CD14-positive monocyte (primary cell): ENCODE measurements at places on chromosomes 1 and 21.
A peak's percentile ranks its signal among the peaks of the same experiment; 100 is the strongest.

GRCh38 chr1:9852410-9853248 lies 28.9 kb upstream of the CLSTN1 start:
- no peak for DNase-seq

DNA sequence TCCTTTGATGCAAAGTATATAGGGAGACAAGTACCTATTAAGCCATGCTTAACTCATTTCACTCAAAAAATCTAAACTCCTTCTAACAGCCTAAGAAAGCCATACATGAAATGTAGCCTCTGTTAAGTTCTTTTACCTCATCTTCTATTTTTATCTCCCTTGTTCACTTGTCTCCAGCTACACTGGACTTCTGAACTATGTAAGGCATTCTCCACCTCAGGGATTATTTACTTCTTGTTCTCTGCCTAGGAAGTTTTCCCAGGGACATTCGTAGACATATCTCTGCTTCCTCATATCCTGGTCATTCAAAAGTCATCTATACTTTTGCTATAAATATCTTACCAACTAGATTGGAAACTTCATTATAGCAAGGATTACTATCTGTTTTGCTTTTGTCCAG lies 96.9 kb downstream of the COP1 start:
- DNase-seq = no peak

GRCh38 chr1:27967884-27968466 lies 8.2 kb downstream of the XKR8 start:
- DNase-seq = no peak

DNA sequence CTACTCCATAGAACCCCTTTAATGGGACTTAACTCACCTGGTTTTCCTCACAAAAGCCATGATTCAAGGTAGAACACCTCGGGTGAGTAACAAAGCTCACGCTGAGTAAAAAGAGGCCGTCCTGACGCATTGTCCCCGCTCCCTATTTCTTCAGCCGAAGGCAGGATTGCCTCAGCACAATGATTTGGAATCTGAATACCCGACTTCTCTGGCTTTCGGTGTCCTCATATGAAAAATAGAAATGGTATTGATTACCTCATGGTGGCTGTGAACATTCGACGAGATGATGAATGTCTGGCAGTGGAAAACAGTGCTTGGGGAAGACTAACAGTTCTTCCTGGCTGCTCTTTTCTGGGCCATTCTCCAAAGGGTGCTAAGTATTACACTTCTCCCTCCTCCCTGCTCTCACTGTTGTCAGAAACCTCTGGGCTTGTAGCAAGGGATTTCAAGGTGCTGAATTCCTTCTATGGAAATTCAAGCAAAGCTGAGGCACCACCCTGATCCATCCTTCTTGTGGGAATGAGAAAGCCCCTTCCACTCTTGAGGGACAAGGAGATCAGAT lies 148.3 kb downstream of the C1orf94 start:
- no peak for DNase-seq

GRCh38 chr1:48040154-48040553 lies 43.0 kb upstream of the TRABD2B start:
- no peak for DNase-seq

GRCh38 chr1:207830788-207831187 lies 78.9 kb downstream of the CD46 start:
- no peak for DNase-seq

GRCh38 chr1:156926175-156926574 lies 5.7 kb downstream of the LRRC71 start:
- DNase-seq = peak; percentile 10

DNA sequence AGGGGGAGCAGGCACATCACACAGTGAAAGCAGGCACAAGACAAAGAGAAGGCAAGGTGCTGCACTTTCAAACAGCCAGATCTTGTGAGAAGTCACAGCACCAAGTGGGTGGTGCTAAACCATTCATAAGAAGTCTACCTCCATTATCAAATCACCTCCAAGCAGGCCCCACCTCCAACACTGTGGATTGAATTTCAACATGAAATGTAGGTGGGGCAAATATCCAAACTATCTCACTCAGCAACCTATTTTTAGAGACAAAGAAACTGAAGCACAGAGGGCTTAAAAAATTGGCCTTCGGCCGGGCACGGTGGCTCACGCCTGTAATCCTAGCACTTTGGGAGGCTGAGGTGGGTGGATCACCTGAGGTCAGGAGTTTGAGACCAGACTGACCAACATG lies 90.4 kb downstream of the UBE2U start:
- DNase-seq = no peak

DNA sequence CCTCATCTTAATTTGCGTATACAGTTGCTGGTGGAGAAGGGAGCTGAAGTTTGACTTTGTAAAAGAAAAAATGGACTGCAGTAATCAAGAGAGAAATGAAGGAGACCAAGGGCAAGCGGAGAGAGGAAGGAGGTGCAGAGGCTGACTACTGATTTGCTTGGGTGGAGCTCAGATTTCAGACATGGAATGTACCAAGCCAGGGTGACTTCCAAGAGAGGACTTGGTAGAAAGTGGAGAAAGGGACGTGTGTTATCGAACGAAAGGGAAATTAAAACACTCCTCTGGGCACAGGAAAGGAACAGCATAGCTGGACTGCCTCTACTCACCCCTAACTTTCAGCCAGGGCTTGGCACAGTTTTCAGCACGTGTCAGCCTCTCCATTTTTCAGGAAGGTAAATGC lies 15.1 kb upstream of the HEATR1 start:
- DNase-seq = no peak

GRCh38 chr21:45468971-45469272 lies 64.0 kb downstream of the COL18A1 start:
- DNase-seq = no peak

- DNase-seq = no peak
These were observed 88.5 kb downstream of the DENND1B start for GRCh38 chr1:197686702-197687355.

DNA sequence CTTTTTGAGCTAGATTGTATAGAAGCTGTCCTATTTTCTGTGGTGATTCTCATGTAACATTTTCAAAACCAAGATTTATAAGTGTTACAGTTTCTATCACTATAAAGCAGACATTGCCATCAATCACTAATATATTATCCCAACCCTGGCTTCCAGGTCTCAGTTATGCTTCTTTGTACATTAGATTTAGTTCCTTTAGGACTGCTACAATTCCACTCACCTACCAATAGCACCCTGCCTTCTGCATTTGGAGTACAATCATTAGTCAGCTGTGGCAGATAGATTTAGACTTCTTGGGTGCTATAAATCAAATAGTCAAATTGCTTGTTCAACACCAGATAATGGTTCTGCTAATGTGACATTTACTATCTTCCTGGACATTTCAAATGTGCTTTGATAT lies 281.6 kb downstream of the BRINP3 start:
- no peak for DNase-seq

DNA sequence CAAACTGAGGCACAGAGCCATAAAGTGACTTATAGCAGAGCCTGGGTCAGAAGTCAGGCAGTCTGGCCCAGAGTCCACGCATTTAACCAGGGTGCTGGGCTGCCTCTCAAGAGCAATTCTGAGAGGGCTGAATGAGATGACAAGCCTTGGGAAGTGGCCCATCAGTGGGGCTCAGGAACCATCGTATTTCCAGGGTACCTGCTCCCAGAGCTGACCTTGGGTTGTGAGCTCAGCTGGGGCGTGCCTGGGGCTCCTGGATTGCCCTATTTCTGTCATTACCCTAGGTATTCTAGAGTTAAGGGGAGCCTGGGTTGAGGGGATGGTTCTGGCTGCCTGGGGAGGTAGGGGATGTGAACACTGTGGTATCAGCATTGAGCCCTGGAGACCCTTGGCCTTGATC lies 49.4 kb downstream of the LGR6 start:
- no peak for DNase-seq

DNA sequence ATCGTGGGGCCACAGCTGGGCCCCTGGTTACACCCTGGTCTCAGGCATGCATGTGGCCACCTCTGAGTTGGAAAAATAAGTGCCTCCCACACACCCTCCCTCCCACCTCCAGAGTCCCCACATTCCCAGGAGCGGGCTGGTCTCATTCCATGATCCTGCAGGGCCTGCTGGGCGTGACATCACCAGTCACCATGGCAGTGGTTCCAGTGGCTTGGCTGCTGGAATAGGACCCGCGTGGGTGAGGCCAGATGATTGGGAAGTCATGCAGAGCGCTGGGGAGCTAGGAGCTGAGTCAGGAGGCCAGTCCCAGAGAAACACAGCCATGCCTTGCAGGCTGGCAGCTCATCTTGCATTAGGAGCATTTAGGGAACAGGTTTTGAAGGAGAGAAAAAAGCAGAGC lies 125.4 kb upstream of the TMEM51 start:
- no peak for DNase-seq

DNA sequence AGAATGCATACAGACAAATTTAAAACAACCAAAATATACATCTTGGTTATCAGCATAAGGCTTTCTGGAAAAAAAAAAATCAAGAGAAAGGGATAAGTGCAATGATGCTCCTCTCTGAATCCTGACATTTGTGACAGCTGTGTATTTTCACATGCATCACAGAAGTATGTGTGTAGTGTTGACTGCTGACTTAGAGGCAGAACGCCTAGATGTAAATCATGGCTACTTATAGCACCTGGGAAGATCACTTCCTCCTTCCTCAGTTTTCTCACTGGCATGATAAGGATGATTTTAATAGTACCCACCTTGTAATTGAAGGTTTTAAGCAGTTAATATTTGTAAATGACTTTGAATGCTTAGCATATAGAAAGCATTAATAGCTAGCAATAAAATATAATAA lies 112.5 kb downstream of the MRPL39 start:
- no peak for DNase-seq

GRCh38 chr1:157006676-157007075 lies 38.9 kb downstream of the ARHGEF11 start:
- DNase-seq = no peak

DNA sequence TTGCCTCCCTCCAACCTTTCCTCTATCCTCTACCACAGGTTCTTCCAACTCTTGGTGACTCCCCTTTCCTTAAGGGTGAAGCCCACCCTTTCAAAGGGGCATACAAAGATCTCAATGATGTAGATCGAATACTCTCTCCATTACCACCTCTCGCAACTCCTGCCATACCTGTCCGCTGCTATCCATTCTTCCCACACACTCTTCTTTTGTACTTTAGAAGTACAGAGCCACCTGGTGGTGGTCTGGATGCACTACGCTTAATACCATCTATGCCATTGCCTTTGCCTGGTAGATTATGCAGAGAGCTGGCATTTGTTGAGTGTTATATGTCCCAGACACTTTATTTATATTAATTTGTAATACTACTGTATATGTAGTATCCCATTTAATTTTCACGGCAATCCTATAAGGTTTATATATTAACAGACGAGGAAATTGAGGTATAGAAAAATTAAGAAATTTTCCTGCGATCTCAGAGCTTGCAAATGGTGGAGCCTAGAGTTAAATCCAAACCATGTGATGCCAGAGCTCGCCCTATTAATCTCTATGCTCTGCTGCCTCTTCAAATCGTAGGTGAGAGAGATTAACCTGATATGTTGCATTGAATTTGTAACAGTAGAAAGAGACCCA lies 22.9 kb downstream of the TSHB start:
- DNase-seq = peak; percentile 64

- no peak for DNase-seq
These were observed 45.8 kb downstream of the RGS7 start for GRCh38 chr1:241311056-241311746.

- DNase-seq = no peak
These were observed 37.4 kb downstream of the UBE2T start for GRCh38 chr1:202304375-202304774.

DNA sequence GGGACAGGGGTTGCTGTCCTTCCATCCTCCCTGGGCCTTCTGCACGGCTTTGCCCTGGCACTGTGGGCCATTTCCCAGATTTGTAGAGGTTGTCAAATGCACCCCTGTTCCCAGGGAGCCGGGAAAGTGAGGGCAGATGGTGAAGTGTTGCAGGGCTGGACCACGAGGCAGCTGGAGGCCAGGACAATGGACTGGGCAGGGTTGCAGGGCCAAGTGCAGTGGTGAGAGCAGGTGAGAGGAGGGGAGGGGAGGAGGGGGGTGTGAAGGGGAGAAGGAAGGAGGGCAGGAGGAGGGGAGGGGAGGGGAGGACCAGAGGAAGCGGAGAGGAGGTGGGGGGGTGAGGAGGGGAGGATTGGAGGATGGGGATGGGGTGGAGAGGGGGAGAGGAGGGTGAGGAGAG lies 443.9 kb downstream of the CAMTA1 start:
- no peak for DNase-seq

GRCh38 chr1:19043579-19044443 lies 87.3 kb upstream of the IFFO2 start:
- no peak for DNase-seq

DNA sequence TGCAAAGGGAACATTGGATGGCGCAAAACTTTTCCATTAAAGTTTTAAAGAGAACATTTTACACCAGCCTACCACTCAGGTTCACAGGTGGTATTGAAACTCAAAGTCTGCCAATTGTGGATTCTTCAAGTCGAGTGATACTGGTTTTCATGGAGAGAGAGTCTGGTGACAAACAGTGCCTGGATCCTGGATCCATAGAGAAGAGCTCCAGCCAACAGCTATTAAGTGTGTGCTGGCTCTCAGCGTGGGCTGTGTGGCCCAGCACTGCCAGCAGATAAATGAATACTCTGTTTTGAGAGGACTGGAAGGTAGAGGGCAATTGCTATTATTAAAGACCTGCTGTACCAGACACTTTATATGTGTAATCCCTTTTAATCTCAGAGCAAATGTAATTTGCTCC lies 118.9 kb upstream of the SYT6 start:
- DNase-seq = no peak

DNA sequence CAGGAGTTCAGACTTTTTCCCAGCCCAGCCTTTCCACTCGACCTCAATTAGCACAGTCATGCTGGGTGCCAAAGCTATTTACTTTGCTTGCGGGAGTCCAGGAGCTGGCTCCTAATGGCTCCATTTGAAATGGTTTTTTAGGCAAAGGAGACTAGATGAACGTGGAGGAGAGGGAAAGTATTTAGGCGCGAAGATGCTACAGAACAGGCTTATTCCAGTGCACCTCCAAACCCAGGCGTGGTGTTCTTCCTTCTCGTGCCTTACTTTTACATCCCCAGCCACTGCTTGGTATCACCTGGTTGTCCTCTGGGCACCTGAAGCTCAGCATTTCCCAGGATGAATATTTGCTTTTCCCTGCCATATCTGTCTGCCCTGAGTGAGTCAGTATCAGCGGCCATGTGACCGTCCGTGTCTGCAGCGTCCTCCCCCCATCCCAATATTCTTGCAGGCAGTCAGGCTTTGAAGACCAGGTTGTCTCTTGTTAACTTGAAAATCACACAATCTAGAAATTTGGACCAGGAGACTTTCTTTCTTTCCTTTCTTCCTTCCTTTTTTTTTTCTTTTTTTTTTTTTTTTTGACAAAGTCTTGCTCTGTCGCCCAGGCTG lies 198.5 kb downstream of the DYRK1A start:
- DNase-seq = no peak

GRCh38 chr1:168786476-168787330 lies 57.7 kb upstream of the DPT start:
- DNase-seq = no peak

- no peak for DNase-seq
These were observed 46.2 kb upstream of the KCNE1 start for GRCh38 chr21:34558166-34558565.
